ENCODE measurements at places on chromosomes 4 and X.
A peak's percentile ranks its signal among the peaks of the same experiment; 100 is the strongest.

GRCh38 chr4:102478186-102478585 is 23.0 kb upstream of the NFKB1 start:
- DNase-seq = no peak

DNA sequence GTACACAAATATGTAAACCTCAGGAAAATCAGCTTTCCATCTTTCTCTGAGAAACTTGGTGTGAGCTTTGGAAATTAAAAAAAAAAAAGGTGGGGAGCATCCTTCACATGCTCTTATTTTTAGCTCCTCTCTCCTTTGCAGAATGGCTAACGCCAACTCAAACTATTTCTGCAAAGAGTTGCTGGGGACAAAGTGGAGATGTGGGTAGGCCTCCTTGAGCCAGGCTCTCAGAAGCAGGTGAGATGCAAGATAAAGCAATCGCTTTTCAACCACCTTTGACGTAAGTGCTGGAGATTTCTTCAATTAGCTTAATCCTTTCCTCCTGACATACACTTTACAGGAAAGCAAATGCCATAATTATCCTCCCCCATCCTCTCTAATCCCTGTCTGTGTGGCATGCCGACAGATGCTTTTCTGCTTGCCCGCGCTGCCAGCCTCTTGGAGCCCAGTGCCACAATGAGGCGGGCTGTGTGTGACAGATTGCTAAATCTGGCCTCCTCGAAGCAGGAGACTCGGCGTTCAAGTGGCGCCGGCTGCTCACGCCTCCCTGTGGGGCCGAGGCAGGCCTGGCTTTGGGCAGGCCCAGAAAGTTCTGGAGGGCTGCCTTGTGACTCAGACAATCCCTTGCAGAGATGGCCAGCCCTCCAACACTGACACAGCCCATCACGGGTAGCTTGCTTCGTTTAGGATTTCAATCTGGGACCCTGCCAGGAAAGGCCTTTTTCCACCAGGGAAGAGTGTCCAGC is 64.9 kb upstream of the SOD3 start:
- DNase-seq = no peak

DNA sequence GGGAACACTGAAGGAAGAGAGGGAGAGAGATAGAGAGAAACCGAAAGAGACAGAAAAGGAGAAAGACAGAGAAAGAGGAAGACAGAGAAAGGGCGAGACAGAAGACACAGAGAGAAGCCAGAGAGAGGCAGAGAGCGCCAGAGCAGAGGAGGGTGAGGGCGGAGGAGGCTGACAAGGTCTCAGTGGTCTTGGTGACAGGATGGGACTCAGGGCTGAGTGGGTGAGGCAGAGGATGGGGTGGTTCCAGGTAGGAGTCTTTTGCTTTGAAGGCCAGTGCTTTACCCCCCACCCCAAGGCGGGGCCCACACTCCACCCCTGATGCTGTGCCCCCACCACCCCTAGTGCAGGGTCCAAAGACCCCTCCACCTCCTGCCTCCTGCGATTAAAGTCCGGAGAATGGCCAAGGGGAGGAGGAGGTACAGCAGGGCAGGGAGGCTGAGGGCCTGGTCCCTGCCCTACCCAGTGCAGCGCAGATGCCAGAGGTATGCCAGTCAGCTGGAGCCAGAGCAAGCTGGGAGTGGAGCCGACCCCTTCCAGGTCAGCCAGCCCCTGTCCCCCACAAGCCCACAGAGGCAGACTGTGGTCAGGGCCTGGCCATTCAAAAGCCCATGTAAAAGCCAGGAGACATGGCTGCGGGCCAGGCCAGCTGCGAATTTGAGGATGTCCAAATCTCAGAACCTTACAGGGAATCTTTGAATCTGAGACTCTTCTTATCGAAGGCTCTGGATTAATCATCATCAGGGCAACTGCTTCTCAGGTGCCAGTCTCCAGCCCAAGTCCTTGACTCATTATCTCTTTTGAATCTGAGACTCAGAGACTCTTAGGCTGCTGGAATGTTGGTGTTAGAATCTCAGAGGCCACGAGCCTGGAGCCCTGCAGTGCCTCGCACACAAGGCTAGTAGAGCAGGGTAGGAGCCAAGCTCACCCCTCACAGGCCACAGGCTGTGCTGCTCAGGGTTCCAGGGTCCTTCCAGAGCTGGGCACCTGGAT is 758 bp downstream of the IQSEC2 start:
- DNase-seq = no peak

DNA sequence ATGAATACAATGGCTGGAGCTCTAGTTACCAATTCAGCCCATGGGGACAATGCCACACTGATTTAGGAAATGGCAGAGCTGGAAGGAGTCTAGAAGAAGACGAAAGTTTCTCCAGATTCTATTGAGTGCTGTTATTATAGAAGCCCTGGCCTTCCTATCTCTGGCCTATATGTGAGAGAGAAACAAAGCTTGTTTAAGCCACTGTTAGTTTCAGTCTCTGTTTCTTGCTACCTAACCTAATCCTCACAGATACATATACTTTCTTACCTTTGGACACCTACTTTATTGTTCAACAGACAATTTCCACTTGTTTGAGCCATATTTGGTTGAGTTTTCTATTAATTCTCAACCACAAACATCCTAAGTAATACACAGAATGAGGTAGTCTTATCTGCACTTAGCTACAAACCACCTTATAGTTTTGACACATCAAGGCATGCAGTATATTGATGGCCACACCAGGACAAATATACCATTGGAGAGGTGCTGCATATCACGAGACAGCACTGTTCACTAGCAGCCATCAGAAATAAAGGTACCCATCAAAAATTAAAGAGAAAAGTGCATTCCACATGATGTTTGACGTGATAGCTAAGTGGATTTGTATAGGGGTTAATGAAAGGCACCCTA is 190.2 kb downstream of the SMIM20 start:
- no peak for DNase-seq

DNA sequence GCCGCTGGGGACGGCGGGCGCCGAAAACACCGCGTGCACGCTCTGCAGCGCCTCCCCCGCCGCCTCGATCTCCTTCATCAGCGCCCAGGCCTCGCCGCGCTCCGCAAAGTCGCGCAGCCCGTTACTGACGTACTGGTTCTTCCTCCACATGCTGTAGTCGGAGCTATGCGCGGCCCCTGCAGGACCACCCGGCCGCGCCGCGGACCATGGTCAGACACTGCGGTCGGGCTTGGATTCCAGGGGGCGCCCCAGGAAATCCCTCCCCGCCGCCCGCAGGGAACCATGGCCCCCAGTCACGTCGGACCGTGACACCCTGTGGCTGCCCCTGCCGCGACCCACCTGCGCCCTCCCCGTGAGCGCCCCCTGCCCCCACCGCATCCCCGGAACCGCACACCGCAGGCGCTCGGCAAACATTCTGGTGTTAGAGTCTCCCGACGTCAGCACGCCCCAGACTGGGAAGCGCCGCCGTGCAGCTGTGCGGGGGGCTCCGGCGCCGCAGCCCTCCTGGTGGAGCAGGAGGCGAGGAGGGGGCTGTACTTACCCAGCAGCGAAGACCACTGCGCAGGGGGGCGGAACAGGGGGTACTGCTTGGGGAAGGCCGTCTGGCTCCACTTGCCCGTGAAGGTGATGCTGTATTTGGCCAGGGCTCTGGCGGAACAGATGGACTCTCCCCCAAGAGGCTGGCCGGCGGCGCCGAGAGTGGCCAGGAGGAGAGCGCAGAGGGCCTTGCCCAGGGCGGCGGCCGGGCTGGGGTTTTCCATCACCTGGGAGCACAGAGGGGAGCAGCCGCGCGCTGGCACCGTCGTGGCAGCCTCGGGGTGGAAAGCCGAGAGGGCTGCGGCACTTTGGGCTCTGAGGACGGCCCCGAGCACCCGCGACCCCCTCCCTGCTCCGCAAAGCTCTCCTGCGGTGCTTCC is 814 bp downstream of the SPON2 start:
- peak; percentile 62 for DNase-seq

GRCh38 chr4:81519856-81520255 is 48.1 kb upstream of the RASGEF1B start:
- no peak for DNase-seq

DNA sequence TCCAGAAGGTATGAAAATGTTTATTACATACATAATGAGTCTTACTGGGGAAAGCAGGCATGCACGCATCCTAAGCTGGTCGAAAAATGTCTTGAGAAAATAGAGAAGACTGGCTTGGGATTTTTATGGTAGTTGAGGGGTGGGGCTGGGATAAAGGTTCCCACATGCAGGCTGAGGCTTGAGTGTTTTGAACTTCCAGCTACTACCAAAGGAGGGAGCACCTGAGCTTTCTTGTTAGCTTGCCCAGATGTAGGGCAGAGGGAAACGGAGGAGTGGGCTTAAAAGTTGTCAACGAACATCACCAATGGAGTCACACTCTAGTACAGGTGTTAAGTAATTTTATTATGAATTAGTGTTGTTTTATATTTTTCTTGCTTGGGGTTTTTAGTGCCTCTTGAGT is 39.6 kb upstream of the SRPX start:
- no peak for DNase-seq

GRCh38 chr4:174714393-174715211 is 114.4 kb downstream of the GLRA3 start:
- DNase-seq = peak; percentile 8

- no peak for DNase-seq
Measured at GRCh38 chrX:109856974-109857373, 123.9 kb upstream of the ACSL4 start.

GRCh38 chr4:165738571-165738970 is 134.5 kb upstream of the TLL1 start:
- no peak for DNase-seq

- no peak for DNase-seq
Measured at GRCh38 chr4:16684097-16684496, 214.3 kb downstream of the LDB2 start.

DNA sequence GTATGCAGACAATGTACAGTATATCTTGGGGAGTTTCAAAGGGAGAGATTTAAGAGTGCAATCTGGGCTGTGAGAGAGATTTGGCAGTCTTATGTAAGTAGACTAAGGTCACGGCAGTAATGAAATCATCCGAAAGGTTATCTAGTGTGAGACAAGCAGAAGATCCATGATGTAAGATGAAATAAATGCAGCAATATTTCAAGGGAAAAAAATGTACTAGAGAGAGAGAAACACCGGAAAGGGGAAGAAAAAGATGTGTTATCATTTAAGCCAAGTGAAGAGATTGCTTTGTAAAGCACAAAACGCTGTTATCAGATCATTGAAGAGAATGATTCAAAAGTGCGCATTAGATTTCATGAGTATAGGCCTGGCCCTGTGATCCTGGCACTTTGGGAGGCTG is 88.4 kb upstream of the GUCY1A1 start:
- DNase-seq = no peak

- no peak for DNase-seq
Measured at GRCh38 chrX:147476008-147476407, 435.7 kb upstream of the FMR1 start.

DNA sequence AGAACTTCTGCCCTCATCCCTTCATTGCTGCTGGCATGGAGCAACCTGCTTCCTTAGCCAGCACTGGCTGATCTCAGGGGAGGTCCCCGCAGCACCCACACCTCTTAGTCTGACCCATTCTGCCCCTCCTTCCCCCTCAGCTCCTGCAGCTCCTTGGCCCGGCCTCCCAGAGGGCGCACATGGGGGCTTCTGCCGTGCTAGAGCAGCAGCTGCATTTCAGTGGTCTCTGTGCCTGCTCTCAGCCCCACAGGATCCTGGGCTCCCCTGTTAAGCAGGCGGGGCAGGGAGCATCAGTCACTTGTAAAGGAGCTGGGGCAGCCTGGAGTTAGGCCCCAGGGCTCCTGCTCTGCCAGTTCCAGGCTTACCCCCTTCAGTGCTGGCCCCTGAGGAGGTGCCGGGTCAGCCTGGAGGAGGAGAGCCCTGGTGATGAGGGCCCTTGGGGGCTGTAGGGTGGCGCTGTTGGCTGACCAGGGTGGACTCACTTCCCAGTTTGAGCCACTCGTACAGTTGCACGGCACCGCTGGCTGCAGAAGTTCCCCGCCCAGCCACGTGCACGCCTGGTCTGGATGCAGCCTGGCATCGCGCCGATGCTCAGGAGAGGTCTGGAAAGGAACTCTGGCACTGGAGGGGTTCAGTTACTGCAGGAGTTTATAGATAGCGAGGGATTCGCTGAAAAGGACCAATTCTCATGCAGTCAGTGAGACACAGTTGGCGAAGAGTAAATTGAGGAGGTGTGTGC is 85.1 kb upstream of the PSAPL1 start:
- DNase-seq = no peak

DNA sequence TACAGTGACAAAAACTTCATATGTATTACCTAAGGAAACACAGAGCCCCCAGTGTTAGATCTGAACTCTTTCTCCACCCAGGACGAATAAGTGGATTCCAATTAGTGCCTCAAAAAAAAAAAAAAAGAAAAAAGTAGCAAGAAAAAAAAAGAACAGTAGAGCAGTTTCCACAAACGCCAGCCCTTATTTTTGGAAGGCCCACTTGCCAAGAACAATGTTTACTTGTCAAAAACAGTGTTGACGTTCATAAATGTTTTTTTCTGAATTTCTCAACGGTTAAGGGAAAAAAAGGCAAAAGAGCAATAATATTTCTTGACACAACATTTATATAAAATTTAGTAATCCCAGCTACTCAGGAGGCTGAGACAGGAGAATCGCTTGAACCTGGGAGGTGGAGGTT is 38.7 kb downstream of the DHRSX start:
- no peak for DNase-seq

DNA sequence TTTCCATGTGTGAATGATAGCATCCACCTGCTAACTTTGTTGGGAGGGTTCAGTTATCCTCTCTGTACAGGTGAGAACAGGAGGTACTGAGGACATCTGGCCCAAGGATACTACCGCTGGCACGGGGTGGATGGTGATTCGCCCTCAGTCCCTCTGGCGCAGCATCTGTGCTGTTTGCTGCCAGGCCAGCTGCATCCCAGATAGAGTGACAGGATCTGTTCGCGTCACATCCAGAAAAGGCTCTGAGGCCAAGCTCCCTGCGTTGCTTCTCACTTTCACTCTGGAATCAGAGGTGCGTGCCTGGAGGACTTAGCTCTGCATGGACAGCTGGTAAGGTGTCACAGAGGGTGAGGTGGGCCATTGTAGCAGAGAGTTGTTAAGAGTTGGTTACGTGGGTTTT is 95.4 kb downstream of the TBL1X start:
- no peak for DNase-seq

DNA sequence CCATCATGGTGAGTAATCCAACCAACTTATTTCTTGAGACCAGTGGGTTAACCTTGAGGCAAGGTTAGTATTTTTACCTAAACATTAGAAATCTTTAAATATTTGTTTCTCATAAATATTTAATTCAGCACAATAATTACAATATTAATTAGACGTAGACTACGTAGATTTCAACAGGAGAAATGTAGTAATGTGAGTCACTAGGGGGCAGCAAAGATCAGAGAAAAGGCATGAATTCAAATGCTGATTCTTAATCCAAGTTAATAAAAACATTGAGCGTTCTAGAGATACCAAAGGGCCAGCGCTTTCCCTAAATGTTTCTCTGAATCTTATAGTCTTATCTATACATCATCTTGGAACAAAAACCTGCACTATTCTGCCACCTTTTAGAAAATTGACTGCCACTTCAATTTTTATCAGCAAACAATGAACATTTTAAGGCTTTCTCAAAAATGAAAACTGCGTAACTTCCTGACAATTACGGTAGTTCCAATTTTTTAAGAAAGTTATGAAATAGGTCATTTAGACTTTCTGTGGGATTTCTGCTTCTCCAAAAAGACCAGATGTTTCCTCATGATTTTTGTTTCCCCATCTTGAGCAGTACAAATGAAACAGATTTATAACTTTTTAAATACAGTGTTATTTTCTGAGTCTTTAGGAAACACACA is 180.7 kb downstream of the GASK1B start:
- no peak for DNase-seq

GRCh38 chr4:55578341-55579010 is 13.6 kb downstream of the PDCL2 start:
- DNase-seq = no peak
